Transverse colon (tissue), 4 donors: ENCODE measurements at places on chromosomes 4 and X.

- no peak for DNase-seq
These were observed 16.1 kb upstream of the ATP8A1 start for GRCh38 chr4:42673082-42673425.

- no peak for DNase-seq
These were observed 120.3 kb upstream of the ATXN3L start for GRCh38 chrX:13440176-13440575.

DNA sequence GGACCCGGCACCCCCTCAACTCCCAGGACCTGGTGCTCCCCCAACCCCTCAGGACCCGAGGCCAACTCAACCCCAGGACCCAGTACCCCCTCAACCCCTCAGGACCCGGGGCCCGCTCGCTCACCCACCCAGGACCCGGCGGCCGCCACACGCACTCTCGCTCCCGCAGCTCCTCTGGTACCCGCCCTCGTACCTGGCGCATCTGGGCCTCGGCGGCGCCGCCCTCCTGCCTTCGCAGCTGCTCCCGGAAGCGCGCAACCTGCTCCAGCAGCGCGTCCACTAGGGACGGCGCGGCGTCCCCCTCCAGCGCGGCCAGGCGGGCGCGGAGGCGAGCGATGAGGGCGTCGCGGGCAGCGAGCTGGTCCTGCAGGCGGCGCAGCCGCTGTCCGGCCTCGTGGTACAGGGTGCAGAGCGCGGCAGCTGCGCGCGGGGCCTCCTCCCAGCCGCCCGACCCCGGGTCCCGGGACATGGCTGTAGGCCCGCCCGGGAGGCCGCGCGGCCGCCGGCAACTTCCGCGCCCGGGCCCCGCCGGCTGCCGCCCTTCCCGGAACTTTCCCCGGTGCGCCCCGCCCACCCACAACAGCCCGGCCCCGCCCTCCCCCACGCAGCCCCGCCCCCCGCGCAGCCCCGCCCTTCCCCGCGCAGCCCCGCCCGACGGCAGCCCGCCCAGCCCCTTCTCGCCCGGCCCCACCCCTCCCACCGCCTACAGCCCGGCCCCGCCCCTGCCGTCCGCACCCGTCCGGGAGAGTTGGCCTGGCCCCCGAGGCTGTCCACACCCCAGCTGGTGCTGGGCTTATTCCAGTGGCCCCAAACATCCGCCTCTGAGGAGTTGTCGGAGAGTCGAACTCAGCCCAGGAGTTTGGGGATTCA lies at the start of gene TNIP2:
Gene TNIP2, minus strand, starts transcription at position 516 of the 870 bp plus-strand sequence. Its CDS starts 47 bp downstream, at position 469.
- peak; percentile 92 for DNase-seq

GRCh38 chrX:116694046-116694445 lies 231.3 kb upstream of the CT83 start:
- no peak for DNase-seq

- no peak for DNase-seq
These were observed 158.4 kb downstream of the PPP3CA start for GRCh38 chr4:101188906-101189305.

DNA sequence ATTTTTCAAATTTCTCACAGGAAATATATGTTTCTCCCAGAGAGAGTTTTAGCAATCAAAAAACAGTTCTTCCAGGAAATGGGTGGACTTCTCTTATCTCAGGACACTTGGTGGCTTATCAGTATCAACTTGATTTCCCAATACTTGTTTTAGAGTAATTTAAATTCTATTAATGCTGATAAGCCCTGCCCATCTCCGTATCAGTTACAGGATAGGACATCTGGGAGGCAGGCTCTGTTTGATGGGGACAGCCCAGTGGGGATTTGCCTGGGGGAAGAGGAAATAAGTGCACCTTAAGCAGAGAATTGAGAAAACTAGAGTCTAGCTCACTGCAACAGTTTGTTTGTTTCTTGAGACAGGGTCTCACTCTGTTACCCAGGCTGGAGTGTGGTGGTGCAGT lies 43.2 kb upstream of the PDGFRA start:
- no peak for DNase-seq

- no peak for DNase-seq
These were observed 2.2 kb upstream of the XAGE3 start for GRCh38 chrX:52870046-52870445.

- DNase-seq = no peak
These were observed 537 bp downstream of the RBM10 start for GRCh38 chrX:47145395-47146120.

DNA sequence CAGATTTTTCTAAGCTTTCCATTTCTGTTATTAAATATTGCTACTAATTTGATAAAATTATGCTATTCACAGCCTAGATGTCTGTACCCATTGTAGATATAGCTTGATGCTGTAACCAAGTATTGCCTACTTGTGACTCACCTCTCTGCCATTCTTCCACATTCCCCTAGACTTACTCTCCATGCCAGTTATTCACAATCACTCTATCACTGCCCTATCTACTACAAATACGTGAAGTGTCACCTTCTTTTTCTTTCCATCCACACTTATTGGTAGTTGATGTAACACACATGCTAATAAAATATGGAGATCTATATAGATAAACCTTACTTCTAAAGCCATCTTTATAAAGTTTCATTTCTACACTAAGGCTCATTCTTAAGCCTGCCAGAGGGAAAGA lies 179.4 kb upstream of the PACRGL start:
- no peak for DNase-seq

GRCh38 chr4:34417160-34417559 lies 1827.2 kb downstream of the ARAP2 start:
- DNase-seq = no peak

- no peak for DNase-seq
These were observed 347.1 kb downstream of the FBXW7 start for GRCh38 chr4:152188801-152189200.
